ENCODE measurements at places on chromosomes 2 and 18.

DNA sequence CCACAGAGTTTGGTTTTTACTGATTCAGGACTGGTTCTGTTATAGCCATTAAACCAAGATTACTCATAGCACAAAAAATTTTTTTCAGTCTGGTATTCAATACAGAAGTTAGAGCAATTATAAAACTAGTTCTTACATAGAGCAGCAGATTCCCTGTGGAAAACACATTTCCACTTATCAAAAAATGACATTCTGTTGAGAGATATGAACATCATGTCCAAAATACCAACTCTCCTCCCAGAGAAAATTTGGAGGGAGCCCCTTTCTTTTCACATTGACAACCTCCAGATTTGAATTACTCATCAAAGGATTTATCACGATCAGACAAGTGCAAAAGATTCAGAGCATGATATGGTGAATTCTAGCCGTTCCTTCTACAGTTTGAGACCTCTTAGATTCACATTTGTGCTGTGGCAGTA lies 126.8 kb upstream of the SERPINE2 start:
- no peak for DNase-seq

GRCh38 chr2:10016001-10016801 lies 27.1 kb upstream of the KLF11 start:
- no peak for DNase-seq

DNA sequence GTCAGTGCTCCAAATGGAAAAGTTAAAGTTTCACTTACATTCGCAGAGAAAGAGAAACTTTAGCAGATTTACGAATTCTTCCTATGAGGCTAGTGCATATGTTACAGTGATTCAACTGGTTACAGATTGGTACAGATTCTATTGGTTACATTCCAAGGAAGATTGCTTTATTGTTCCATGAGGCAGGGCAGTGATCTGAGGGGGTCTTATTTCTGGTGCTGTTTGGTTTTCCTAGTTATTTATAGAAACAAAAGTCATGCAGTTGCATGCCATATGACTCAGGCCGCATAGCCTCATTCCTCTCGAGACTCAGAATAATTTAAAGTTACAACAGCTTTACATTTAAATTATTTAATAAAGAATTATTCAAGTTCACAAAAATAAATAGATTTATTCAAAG lies 385.4 kb upstream of the SYT4 start:
- DNase-seq: no peak

DNA sequence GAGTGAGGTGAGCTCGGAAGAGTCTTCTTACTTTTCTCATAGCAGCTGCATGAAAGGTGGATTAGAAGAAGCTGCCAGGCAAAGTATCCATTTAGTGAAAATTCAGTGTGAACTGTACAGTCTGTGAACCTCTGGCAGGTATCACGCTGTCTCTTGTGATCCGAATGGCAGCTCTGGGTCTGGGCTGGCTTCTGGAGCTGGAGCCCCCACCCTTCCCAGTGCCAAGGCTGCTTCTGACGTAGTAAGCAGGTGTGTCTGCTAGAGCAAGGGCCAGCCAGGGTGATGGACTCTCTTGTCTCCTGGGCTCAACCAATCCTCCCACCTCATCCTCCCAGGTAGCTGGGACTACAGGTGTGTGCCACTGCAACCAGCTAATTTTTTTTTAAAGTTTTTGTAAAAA lies 14.0 kb upstream of the NTSR2 start:
- no peak for DNase-seq

GRCh38 chr2:143640826-143641225 lies 511.6 kb downstream of the ARHGAP15 start:
- no peak for DNase-seq

- peak; percentile 50 for DNase-seq
Observed at GRCh38 chr2:68441179-68441993, 25.7 kb downstream of the FBXO48 start.

- DNase-seq: no peak
Observed at GRCh38 chr2:9705196-9705595, 74.4 kb upstream of the YWHAQ start.

GRCh38 chr2:170713543-170714380 lies 1.4 kb upstream of the SP5 start:
- no peak for DNase-seq

GRCh38 chr2:140577453-140577852 lies 1553.4 kb downstream of the LRP1B start:
- no peak for DNase-seq

GRCh38 chr18:7059276-7059675 lies 58.3 kb downstream of the LAMA1 start:
- DNase-seq: no peak

GRCh38 chr2:55428258-55428657 lies 8.6 kb upstream of the CCDC88A start:
- no peak for DNase-seq

GRCh38 chr2:225056330-225057073 lies 14.2 kb upstream of the DOCK10 start:
- no peak for DNase-seq

DNA sequence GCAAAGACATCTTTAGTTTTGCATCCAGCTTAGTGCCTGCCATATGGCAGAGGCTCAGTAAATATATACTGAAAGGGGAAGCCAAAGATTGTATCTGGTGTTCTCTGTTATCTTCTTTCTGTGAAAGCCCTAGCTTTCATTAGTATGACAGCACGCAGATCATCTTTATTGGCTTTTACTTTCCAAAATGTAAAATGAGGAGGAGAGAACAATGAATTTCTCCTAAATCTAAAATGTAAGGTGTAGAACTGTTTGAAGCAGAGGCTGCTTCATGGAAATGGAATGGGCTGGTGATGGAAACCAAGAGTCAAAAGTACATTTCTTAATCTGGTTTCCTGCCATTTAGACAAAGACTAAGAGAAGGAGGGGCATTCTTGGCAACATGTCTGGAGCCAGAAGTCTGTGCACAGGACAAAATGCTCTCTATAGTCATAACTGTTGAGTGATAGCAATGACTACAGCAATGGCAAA lies 1029.9 kb upstream of the PIK3C3 start:
- no peak for DNase-seq

GRCh38 chr2:192051533-192051932 lies 143.2 kb downstream of the TMEFF2 start:
- DNase-seq: no peak

DNA sequence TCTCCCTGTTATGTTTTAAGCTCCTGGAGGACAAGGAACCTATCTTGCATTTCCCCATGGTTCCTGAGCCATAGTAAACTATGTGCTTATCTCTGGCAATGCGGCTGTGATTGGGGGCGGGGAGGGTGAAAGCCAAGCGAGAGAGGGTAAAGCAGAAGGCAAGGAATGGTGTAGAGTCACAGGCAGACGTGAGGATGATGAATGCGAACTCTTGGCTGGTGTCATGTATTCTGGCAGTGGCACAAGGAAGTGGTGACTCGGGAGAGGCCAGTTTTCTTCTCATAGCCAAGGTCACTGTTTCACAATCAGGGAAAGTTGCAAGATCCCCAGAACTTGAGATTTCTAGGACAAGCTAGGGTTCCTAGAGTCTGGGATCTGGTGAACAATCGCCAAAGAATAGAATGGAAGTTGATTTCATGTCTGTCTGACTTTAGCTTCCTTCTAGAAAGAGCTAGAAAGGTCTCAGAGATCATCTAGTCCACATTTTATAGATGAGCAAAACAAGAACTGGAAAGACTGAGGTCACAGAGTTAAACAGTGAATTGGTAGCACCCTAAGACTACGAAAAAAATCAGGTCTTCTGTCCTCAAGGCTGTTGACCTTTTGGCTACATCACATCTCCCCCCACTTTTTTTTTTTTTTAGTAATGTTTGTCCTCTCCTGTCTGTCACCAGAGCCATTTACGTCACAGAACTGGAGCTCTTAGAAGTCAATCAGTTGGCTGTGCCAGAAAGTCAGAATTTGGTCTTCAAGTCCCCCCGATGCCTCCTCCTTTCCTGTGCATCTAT lies 137.0 kb downstream of the BCL11A start:
- no peak for DNase-seq
